ENCODE measurements at places on chromosomes 1 and 21.

DNA sequence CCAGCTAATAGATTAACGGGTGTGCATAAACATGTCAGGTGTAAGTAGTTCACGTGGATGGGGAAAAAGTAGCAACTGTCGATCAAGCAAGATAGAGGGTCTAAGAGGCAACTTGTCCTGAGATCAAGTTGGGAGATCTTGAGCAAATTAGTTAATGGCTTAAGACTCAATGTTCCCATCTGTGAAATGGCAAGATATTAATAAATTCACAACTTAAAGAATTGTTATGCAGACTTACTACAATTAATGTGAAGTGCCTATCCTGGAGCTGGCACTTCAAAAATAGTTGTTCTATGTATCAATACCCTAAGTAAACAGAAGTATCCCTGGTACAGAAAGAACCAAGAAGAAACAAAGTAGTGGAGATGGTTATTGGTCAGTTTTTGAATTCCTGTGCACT lies 312.4 kb downstream of the ASTN1 start:
- DNase-seq: no peak

GRCh38 chr21:42319376-42319775 lies 4.2 kb upstream of the TFF3 start:
- no peak for DNase-seq

DNA sequence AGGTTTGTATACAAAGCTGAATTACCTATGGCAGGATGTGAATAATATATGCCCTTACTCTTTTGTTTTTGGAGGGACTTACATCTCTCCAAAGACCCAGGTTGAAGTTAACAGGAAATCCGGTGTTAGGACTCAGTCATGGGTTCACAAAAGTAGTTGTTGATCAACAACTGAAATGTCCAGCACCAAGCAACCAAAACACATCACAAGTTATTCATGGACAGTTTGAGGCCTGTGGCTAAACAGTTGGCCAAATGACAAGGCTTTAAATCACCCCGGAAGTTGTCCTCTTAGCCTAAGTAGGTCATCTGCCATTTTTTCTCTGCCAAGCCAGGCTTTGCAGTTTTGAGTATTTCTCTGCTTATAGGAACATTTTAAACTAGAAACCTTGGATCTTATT lies 89.9 kb downstream of the CD247 start:
- no peak for DNase-seq

DNA sequence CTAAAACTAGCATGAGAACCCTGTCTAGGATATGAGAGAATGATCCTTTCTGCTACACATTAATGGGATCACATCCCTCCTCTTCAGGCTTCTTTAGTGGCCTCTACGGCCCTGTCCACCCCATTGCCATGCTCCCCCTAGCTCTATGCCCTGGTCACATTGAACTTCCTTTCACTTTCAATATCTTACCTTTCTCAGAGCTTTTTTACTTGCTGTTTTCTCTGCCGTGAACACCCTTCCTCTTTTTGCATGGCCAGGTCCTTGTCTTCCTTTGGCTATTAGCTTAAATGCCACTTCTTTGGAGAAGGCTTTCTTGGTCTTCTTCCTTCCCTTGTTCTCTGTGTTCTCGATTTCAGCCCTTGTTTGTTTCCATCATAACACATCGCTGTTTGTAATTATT lies 97.4 kb downstream of the GIPC2 start:
- DNase-seq: no peak

DNA sequence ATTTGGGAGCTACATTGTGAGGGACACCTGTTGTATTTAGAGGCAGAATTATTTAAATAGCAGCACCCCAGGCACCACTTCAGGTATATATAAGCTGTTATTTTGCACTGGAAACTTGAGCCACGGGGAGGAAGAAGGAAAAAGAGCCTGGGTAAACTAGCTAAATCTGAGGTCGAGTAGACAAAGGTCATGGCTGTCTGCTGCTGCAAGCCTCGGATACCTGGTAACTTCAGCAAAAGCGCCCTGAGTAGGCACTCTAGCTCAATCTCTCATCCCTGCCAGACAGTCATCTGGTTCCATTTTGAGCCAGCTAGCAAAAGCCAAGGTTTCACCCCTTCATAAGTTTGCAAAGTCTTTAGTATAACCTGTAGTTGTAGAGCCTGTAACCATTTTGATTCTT lies 101.9 kb upstream of the ZNF644 start:
- DNase-seq: no peak

- peak; percentile 61 for DNase-seq
These were observed 9.8 kb upstream of the FNBP1L start for GRCh38 chr1:93437976-93438605.

GRCh38 chr1:31580513-31580870 lies 4.2 kb downstream of the TINAGL1 start:
- DNase-seq: peak; percentile 83

DNA sequence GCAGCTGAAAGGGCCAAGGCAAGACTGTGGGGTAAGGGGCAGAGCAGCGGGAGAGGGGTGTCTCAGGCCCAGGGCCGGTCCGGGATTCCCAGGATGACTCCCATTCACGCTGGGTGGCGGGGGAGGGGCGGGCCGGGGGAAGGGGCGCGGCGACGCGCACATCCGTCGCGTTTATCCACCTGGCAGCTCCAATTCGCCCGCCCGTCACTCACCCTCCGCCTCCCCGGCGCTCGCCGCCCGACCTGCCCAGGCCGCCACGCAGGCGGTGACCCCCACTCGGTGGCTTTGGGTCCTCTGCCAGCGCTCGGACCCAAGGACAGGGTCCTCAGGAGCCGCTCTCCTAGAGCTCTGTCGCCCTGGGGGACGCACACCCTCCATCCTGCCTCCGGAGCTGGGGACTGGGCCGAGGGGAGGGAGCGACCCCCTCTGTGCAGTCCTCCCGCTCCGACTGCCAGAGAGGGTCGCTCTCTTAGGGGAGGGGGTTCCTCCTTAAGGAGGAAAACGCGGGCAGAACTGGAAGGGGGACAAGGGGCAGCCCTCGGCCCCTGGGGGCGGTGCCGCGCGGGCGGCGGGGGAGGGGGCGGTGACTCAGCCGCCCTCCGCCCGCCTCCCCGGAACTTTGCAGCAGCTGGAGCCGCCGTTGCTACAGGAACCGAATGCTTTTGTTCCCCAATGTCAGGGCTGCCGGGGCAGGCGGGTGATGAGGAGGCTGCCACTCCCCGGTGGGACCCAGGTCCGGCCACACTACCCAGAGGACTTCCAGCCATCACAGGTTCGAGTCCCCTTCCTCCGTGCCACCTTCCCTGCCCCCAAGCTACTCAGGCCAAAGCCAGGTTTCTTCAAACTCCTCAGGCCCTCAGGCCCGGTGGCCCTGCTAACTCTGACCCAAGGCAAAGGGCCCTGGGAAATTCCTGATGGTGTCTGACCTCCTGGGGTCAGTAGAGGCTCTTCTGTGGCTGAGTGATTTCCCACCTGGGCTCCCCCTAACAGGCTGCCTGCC lies 3.4 kb downstream of the ADGRB2 start:
- peak; percentile 77 for DNase-seq

- DNase-seq: no peak
These were observed 127.1 kb upstream of the B3GALT2 start for GRCh38 chr1:193313354-193314140.

DNA sequence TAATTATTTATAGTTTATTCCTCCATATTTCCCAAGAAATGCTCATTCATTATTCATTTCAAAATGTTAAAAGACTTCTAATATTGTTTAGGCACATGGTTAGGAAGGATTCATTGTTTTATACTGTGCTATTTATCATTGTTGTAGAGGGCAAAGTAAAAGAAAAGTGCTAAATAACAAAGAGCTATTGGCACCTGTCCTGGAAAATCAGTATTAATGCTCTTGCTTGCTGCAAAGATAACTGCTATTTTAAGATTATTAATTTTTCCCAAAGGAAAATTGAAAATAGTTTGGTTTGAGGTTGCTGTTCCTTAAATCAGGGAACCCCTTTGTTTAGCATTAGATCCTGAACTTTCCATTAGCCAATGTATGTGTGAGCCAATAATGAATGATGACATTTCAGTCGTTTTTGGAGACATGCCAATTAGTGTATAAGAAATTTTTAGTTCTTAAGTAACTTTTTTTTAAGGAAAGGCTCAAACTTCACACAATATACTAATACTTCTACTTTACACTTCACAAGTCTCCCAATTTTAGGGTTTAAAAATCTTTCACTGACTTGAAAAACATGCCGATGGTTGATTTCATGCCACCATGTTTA lies 39.9 kb downstream of the EPB41 start:
- no peak for DNase-seq

- DNase-seq: no peak
These were observed 60.5 kb downstream of the SPATA46 start for GRCh38 chr1:162316187-162316586.

DNA sequence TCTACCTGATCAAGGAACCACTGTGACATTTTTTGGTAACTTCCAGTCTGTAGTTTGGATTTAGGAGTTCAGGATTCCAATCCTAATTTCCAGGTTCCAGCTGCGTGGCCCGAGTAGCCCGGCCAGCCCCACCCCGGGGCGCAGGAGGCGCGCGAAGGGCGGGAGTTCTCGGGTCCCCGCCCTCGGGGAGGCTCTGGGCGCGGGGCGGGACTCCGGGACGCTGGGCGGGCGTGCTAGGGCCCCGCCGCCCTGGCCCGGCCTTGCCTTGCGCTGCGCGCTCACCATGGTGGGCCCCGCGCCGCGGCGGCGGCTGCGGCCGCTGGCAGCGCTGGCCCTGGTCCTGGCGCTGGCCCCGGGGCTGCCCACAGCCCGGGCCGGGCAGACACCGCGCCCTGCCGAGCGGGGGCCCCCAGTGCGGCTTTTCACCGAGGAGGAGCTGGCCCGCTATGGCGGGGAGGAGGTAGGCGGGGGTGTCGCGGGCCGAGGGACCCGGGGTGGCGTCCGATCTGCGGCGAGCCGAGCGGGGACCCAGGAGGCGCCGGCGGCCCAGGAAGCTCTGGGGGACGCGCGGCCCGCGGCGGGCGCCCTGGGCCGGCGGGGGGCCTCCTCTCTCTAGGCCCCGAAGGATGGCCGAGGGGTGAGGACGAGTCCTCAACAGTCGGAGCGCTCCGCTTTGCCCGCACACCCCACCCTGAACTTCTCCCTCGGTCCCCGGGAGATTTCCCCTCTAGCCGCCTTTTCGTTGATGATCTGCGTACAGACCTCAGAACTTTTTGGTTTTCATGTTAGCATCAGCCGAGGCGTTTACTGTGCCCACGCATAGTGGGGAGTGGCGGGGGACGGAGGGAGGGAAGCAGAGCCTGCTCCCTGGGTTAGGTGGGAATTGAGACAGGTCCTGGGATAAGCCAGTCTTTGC lies at the start of gene NENF:
NENF (plus strand) TSS at position 260 of the 916 bp plus-strand sequence; CDS start at position 284, 24 bp downstream.
- DNase-seq: peak; percentile 86

DNA sequence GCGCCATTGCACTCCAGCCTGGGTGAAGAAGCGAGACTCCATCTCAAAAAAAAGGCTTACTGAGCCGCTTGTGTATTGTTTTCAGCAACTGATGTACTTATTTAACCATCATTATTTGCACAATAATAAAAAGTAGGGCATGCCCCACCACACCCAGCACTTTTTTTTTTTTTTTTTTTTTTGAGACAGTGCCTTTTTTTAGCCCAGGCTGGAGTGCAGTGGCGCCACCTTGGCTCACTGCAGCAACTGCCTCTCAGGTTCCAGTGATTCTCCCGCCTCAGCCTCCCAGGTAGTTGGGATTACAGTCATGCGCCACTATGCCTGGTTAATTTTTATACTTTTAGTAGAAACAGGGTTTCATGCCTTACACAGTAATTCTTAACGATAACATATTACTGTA lies 12.2 kb upstream of the TRNAU1AP start:
- no peak for DNase-seq

- no peak for DNase-seq
These were observed 13.0 kb upstream of the PADI1 start for GRCh38 chr1:17191990-17192242.

GRCh38 chr1:96722161-96722922 lies 758 bp downstream of the PTBP2 start:
- DNase-seq: peak; percentile 85

DNA sequence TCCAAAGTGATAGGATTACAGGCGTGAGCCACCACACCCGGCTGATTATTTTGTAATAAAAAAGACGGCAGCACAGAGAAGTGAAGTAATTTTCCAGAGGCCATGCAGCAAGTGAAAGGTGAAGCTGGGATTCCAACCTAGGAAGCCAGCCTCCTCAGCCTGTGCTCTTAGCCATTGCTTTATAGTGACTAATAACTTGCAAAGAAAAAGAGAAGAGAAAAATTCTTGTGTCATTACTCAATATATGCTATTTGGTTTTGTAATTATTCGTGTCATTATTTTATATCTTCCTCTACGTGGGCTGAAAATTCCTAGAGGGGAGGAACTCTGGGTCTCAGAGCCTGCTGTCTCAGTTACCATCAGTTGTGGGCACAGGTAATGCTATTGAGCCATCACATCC lies 1.6 kb upstream of the IER5 start:
- DNase-seq: peak; percentile 76

DNA sequence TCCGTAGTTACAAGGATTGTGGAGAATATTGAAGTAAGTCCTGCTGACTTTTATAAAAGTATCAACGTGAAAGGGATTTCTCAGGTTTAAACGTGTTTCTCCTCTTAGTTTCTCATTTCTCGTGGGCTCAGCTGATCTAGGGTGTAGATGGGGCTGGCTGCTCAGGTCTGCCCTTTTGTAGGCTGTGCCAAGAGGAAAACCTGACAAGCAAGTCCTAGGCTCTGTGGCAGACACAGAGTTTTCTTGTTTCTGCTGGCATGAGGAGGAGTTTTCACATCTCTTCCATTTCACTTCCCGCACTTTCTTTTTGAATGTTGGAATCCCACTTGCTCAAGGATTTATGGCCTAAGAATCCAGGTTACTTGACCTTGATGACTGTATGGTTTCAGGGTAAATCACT lies 14.8 kb downstream of the VPS13D start:
- no peak for DNase-seq

- DNase-seq: peak; percentile 52
These were observed 28.3 kb upstream of the RCSD1 start for GRCh38 chr1:167601442-167602383.

DNA sequence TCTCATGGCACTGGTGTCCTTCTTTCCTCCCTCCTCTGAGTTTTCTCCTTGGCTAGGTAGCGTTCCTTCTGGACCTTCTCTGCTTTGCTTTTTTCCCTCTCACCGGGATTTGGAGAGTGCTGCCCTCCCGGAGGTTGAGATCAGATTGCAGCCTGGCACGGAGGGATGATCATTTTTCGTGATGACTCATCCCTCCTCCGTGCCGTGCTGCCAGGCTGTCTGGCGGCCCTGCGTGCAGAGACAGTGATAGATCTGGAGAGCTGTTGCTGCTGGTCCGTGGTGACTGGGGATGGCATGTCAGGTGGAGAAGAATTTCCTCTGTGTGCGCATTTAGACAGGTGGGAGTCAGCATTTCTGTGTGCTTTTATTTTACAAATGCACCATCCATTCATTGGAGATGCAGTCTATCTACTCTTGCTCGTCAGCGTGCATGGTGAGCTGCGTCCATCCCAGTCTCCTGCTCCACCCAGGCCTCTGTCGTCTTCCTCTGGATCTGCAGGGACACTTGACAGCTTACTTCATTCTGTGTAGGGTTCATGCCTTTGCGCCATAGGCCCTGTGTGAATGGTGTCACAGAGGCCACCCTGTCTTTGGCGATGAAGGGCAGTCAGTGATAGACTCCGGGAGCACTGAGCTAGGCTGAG lies 104.4 kb downstream of the PCBP3 start:
- DNase-seq: peak; percentile 69

Measured in fibroblast of skin of scalp (primary cell).